Stimulated activated CD4-positive, alpha-beta T cell treated with anti-CD3 and anti-CD28 coated beads, Interleukin-2, amount 100 ng/mL, for 48 hours (primary cell): ENCODE measurements at places on chromosomes 13 and 19.

DNA sequence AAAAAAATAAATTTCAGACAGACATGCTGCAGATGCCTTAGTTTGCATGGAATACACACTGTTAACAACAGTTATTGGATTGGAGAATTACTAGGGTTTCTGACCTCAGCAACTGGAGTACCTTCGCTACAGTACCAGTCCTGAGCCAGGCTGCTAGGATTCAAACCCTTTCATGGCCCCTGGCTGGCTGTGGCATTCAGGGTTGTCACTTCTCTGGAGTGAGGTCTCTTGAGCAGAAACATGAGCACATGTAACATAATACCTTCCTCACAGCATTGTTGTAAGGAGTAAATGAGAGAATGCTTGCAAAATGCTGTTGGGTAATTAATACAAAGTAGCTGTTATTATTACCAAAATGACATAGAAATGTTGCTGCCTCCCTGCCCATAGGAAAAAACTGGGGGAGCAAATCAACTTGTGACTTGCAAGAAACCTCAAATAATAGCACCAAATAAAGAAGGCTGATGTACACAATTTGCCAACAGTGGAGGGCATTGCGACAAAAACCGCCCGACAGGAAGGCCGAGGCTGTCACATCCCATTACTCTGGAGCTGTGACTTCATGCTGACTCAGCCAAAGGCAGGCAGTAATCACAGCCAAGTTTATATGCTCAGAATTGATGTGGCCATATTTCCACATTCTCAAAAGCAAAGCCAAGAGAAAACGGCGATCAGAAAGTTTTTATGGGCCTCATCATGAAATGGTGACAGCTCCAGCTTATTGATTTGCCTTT lies 100.4 kb downstream of the RFC3 start:
- DNase-seq, result no peak

DNA sequence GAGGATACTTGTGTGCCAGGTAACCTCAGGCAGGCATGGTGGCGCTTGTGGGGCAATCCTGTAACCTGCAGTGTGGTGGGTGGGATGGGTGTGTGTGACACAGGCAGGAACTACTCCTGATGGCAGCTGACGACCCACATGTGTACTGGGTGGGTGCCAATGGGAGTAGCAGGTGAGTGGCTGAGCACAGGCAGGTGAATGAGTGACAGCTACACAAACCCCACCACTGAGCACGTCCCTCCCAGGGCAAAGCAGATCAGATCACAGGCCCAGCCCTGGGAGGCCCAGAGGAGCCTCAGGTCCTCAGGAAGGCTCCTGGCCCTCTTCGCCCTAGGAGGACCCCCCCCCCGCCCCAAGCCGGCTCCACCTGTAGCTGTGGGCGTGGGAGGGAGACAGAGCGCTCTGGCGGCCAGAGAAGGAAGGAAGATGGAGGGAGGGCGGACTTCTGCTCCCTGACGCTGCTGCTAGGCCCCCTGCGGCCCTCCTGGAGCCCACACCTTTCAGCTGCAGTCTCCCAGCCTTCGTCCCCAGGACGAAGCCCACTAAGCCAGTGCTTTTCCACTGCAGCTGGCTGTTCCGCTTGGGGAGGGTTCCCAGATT lies 1.3 kb upstream of the ZNF181 start:
- DNase-seq, result no peak

GRCh38 chr13:25806264-25806974 lies 245.4 kb downstream of the SHISA2 start:
- no peak for DNase-seq

DNA sequence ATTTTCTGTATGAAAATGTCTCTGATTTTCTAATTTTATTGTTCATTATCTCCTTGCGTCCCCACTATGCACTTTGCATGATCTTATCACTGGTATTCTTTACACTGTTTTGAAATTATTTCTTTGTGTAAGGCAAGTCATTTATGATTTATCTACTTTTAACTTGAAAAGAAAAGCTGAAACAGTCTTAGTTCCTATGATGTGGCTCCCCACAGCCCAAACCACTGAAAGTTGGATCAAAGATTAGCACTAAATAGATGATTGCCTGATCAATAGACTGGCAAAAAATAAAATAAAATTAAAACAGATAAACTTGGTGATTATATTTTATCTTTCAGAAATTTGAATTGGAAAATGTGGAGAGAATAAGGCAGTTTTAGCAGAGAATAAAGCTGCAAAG lies 1101.9 kb downstream of the PCDH9 start:
- no peak for DNase-seq

DNA sequence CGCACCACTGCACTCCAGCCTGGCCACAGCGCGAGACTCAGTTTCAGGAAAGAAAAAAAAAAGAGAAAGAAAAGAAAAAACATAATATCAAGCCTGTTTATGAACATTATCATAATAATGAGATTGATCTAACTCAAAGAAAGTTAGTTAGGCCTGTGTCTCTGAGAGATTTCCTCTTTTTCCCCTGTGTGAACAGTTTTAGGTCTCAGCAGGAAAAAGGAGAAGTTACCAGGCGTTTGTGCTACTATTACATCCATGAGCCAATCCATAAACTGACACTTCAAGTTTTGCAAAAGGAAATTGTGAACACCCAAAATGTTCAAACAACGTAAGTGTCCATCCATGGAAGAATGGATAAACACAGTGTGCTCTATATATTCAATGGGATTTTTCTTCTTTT lies 3.8 kb downstream of the TARM1 start:
- DNase-seq, result no peak

DNA sequence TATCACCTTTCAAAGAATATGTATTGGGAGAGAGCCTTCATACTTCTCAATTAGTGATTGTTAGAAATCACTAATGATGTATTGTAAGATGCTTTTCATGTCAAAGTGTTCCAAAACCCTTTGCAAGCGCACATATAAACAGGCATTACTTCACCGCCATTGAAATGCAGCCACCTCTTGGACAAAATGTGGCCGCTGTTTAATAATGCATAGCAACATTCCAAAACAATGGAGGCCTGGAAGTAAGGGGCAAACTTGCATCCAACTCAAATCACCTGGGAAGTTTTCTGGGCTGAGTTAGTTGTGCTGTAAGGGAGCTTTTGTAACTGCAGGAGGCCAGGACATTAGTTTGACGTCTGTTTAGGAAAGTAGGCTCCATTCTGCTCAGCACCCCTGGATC lies 438.1 kb downstream of the FGF9 start:
- DNase-seq, result no peak

- DNase-seq, result no peak
Observed at GRCh38 chr19:21604351-21604926, 99.0 kb downstream of the ZNF429 start.

DNA sequence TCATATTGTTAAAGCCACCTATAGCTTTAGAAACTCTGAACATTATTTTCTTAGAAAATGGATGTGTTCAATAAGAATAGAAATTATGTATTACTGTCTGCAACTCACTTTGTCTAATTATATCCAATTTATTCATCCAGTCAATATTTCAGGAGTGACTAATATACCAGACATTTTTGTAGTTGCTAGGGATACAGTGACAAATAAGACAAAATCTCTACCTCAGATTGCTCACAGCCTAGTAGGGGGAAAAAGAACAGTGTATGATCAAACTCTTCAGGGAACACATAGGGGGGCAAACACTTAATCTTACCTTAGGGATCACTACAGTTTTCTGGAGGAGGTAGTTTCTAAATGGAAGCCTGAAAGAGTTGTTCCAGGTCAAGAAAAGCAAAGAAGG lies 8.6 kb downstream of the BRCA2 start:
- DNase-seq, result no peak

GRCh38 chr13:41549491-41549890 lies 92.1 kb downstream of the RGCC start:
- DNase-seq, result no peak

GRCh38 chr19:32843716-32844245 lies 25.8 kb downstream of the SLC7A9 start:
- DNase-seq, result no peak

DNA sequence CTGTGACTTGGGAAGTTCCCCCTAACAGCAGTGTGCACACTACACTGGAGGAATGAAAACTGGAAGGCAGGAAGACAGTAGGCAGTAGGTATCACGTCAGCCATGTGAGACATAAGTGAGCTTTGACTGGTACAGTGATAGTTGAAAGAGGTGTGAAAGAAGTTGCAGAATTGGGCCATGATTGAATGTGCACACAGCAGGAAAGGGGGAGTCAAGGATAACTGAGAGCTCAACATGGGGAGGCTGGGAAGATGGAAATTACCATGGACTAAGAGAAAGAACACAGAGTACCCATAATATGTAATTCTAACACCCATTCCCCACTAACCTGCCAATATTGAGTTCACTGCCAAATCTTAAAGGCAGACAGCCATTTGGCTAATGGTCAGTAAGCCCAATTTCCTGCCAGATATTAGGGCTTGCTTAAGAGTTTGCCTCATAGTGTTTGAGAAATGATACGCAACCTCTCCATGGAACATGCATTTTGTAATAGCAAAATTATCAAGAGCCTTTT lies 321.7 kb downstream of the DCT start:
- no peak for DNase-seq

DNA sequence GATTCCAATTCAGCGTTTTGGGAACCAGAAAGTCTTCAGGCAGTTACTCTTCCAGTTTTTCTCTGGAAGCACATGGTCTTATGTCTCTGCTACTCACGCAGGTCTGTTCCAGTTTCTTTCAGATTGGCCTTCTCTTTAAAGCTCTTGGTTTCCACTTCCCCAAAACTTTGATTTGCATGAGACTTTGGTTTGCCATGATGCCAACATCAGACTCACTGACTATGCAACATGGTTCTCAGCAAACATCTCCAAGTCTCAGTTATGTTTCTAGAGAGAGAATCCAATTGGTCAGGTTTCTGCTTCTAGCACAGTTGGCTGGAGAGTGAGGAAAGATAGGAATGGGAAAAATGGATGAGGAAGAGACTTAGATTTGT lies 3.1 kb downstream of the AKAP11 start:
- no peak for DNase-seq

GRCh38 chr19:57053401-57053800 lies 66.4 kb upstream of the USP29 start:
- no peak for DNase-seq

- DNase-seq, result no peak
Observed at GRCh38 chr19:3368848-3369336, 2.5 kb downstream of the NFIC start.

DNA sequence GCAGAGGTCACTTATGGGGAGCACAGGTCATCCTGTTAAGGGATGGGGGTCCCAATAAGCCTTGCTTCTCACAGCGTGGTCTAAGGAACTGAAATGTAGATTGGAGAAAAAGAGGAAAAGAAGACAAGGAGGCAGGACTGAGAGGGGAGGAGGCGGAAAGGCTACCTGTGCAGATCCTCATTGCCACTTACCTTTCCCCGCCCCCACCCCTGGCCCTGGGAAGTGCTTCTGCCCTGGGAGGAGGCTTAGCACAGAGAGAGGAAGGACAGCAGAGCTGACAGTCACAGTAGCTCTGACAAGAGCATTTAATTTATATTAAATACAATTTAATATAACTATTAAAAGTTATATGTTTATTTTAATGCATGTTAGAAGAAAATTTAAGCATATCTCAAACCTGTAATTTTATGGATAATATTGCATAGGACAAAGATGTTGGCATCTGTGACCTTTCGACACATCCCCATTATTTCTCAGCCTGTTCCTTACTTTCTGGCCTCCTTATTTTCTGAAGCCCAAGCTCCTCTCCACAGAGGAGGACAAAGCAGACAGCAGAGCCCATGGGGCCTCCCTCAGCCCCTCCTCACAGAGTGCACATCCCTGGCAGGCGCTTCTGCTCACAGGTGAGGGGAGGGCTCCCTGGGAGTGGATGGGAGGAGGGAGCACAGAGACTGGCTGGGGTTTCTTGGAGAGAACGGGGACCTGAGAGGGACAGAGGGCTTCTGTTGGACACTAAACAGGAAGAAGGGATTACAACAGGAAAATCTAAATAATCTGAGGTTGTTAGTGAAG lies 23.4 kb downstream of the CEACAM21 start:
- DNase-seq, result no peak

- DNase-seq, result no peak
Observed at GRCh38 chr13:24842549-24843274, 78.7 kb downstream of the RNF17 start.

DNA sequence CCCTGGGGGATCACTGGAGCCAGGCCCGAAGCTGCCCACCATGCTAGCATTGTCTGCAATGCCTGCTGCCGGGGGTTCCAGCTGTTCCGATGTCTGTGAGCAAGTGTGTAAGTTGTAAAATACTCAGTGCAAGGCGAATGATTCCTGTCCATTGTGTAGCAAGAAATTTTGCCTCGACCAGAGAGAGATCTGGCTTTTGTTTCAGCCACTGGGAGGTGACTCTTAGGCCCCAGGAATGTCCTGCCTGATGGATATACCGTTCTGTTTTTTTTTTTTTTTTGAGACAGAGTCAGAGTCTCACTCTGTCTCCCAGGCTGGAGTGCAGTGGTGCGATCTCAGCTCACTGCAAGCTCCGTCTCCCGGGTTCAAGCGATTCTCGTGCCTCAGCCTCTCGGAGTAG lies 7.3 kb upstream of the GADD45B start:
- DNase-seq, result no peak

GRCh38 chr19:41917676-41918075 lies 10.6 kb downstream of the ERFL start:
- DNase-seq, result no peak

GRCh38 chr19:19562665-19563347 lies 24.7 kb downstream of the CILP2 start:
- no peak for DNase-seq

GRCh38 chr13:54593504-54593903 lies 1564.9 kb downstream of the OLFM4 start:
- DNase-seq, result no peak

DNA sequence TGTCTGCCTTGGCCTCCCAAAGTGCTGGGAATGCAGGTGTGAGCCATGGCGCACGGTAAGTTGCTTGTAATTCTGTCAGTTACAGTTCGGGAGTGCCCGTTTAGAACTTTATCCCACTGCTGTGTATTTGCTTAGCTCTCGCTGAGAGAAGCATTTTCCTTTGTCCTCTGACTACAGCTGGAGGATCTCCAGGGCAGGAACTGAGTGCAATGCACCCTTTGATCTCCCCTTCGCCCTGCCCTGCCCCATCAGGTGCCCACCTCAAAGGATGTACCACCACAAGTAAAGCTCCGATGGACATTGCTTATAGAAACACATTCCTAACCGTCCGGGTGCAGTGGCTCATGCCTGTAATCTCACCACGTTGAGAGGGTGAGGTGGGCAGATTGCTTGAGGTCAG lies 6.5 kb downstream of the BRME1 start:
- DNase-seq, result no peak

DNA sequence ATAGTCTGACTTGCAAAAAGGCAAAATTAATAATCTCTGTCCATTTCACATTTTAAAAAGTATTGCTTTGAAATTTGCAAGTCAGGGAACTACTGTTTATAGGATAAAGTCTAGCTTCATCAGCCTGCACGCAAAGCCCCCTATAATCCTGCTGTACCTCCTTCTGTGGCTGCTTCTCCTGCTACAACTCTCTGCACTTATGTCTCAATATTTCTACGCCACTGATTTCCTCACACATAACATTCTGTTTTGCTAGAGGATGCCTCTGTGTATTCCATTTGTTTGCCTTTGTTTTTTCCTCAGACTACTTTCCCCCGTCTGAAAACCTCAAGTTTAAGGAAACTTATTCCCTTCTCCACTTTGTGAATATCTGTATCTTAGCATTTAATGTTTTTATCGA lies 389.9 kb downstream of the RFC3 start:
- no peak for DNase-seq
